Colonic mucosa (tissue), 4 donors: ENCODE measurements at places on chromosomes 16 and 17.

GRCh38 chr17:63984236-63984635, 11.5 kb upstream of the SCN4A start:
- DNase-seq = no peak

GRCh38 chr17:71963351-71963750, 157.5 kb upstream of the SOX9 start:
- no peak for DNase-seq

GRCh38 chr16:86484240-86484639, 26.1 kb upstream of the FOXF1 start:
- DNase-seq = no peak

GRCh38 chr17:42072323-42073187, 22.2 kb upstream of the C17orf113 start:
- DNase-seq = no peak
